ENCODE measurements at places on chromosomes 2 and 18. TPM values are rescaled to one million over a fixed set of nuclear protein-coding genes. Genes with fewer than 3 reads are reported as not detected.

SPATA3 gene
- total RNA-seq = not detected

RGPD5 gene
- total RNA-seq = 35.9 TPM

SMARCAL1 gene
- 7.9 TPM for total RNA-seq

CGREF1 gene
- 1.4 TPM for total RNA-seq

TBR1 gene
- total RNA-seq = not detected

GRCh38 chr2:102065675-102066252 lies 74.0 kb downstream of the IL1R2 start:
- DNase-seq = peak; percentile 55

DNA sequence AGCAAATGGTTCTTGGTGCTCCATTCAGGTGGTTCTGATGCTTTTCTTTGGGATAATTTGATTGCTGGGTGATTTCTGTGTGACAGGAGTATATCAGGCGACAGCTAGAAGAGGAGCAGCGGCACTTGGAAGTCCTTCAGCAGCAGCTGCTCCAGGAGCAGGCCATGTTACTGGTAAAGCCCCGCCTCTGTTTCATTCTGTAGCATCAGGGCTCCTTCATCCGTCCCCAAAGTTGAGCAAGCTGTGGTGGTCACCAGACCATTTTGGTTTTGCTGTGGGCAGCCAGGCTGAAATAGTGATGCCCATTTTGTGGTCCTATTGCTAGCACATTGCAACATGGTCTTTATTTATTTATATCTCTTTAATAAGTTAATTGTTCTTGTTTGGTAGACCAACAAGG lies 132.8 kb upstream of the IL1R2 start:
- no peak for DNase-seq

DNA sequence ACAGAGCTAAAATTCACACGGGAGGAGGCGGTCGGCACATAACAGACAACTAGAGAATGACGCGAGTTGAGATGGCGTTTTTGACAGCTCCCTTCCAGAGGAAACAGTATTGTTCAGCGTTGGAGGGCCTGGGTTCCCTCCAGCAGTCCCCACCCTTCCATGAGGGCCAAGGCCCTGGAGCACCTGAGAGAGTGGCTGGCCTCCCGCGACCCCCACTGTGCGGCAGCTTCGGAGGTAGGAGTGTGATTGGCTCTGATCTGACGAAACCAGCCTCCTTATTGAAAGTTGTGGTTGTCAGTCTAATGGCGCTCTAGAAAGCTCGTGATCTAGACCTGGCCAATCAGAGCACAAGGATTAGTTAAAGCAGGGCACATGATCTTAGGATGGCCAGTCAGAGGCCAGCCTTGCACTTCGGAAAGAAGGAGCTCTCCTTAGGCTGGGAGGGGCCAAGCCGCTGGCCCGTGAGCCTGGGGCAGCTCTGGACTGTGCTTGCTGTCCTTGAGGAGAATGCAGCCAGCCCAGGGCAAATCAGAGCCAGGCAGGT lies 104.5 kb upstream of the CELF4 start:
- no peak for DNase-seq

GRCh38 chr2:2890901-2891300 lies 486.7 kb downstream of the EIPR1 start:
- DNase-seq = no peak

DNA sequence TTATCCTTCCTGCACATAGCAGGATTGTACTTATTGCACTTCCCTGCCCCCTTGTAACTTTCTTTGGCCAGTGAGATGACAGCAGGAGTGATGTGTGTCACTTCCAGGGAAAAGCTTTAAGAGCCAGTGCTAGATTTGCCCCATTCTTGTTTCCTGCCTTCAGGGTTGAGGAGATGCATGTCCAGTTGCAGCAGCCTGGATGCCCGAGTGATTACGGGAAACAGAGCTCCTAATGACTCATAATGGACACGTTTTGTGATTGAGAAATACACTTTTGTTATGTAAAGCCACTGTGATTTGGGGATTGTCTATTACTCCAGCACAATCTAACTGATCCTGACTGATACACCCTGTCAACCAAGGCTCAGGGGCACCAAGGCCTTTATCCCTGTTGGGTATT lies 5.0 kb upstream of the TET3 start:
- no peak for DNase-seq

GRCh38 chr2:182767578-182767977 lies 51.5 kb downstream of the DNAJC10 start:
- no peak for DNase-seq

Measured in Right ventricle myocardium superior (tissue), 1 donor.